ENCODE measurements at places on chromosomes 2 and 18.
A peak's percentile ranks its signal among the peaks of the same experiment; 100 is the strongest.

DNA sequence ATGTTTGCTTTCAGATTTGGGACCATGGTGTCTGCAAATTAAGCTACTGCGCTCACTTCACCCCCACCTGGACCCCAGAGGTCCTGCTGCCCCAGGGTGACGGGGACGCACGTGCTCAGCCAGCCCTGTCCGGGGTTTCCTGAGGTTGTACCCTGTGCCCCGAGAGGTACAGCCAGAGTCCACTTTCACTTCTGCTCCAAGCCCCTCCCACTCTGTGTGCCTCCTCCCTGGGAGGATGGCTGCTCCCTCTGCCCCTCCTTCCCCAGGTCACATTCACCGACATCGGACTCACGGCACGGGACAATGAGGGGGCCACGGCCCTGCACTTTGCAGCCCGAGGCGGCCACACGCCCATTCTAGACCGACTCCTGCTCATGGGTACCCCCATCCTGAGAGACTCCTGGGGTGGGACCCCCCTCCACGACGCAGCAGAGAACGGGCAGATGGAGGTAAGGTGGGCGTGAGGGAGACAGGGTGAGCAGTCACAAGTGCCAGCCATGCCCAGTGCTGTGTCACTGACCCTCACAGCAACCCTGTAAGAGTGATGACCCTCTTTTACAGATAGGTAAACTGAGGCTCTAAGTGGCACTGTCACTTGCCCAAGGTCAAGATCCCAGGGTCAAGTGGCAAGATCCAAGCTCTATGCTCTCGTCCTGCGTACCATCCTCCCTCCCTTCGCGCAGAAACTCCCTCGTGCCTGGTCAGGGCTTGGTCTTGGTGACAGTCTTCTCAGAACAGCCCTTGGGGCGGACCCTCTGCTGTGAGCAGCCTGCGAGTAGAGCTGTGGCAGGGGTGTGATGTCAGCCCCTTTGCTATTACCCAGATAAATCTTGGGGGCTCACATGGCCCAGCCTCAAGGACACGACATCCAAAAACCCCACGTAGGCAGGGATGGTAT, 7.6 kb downstream of the ESPNL start:
- DNase-seq: no peak

DNA sequence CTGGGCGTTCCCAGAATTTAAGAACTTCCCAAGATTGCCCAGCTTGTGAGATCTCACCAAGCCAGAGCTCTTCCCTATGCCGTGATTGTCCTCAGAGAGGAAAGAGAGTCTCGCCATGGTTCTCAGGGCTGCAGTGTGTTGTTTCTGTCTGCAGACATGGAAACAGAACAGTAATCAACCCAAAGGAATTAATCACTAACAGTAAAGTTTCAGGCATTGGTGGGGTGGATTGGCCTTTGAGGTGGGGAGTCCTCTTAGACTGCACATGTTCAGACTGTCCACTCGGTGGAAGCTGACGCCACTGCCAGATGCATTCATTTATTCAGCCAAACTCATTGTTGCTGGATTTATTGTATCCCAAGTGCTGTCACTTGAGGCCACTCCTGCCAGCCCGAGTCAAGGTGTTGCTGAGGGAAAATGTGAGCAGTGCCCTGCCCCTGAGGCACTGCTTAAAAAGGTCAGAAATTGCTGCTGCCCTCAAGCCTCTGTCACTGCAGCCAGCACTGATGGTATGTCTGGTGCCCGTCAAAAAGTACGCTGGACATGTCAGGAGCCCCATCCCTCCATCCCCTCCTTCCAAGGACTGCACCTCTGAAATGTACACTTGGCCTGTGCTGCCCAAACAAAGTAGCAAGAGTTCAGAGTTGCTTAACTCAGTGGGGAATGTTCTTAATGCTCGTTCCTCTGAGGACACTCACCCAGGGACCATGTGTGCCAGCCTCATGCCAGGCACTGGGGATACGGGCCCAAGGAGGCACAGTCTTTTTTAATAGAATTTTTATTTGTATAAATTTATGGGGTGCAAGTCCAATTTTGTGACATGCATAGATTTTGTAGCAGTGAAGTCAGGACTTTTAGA, 201.0 kb downstream of the GLI2 start:
- peak; percentile 50 for DNase-seq

- DNase-seq: no peak
Measured at GRCh38 chr2:235810252-235810651, 316.4 kb downstream of the AGAP1 start.

DNA sequence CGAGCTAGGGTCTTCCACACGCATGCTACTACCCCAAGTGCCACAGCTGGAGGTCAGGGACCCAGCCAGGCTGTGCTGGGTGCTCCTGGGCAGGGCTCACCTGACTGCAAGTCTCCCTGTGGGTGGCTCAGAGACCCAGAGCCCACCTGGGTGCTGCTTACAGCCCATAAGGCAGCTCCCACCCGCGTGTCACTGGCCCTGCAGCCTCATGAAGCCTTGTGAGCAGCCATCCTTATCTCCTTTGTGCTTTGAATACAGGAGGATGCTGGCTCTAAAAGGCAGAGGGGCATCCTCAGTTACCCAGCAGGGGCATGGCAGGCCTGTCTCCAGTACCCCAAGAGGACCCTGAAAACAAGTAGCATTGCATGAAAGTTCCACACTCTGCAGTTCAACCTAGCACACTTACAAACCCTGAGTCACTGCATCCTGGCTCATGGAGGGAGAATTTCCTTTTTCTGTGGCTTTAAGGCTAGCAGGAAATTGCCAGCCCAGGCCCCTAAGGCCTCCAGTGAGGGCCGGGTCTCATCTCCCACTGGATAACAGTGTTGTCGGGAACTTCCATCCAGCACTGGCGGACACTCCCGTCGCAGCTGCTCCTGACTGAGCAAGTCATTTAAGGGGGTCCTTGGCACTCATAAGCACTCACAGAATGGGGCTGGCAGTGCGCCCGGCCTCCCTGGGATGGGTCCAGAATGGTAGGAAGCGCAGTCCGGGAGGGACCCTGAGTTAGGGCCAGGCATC, 137.1 kb downstream of the RPIA start:
- no peak for DNase-seq

- DNase-seq: peak; percentile 9
Measured at GRCh38 chr2:70442301-70443077, 111.1 kb downstream of the TGFA start.

- no peak for DNase-seq
Measured at GRCh38 chr2:30287857-30288513, 56.7 kb downstream of the LBH start.

Measured in AG10803 (cell line).